Stimulated activated CD4-positive, alpha-beta T cell treated with anti-CD3 and anti-CD28 coated beads, Interleukin-12 subunit alpha, Interleukin-12 subunit beta, amount 100 ng/mL, for 48 hours (primary cell): ENCODE measurements at places on chromosomes 12 and 14.

DNA sequence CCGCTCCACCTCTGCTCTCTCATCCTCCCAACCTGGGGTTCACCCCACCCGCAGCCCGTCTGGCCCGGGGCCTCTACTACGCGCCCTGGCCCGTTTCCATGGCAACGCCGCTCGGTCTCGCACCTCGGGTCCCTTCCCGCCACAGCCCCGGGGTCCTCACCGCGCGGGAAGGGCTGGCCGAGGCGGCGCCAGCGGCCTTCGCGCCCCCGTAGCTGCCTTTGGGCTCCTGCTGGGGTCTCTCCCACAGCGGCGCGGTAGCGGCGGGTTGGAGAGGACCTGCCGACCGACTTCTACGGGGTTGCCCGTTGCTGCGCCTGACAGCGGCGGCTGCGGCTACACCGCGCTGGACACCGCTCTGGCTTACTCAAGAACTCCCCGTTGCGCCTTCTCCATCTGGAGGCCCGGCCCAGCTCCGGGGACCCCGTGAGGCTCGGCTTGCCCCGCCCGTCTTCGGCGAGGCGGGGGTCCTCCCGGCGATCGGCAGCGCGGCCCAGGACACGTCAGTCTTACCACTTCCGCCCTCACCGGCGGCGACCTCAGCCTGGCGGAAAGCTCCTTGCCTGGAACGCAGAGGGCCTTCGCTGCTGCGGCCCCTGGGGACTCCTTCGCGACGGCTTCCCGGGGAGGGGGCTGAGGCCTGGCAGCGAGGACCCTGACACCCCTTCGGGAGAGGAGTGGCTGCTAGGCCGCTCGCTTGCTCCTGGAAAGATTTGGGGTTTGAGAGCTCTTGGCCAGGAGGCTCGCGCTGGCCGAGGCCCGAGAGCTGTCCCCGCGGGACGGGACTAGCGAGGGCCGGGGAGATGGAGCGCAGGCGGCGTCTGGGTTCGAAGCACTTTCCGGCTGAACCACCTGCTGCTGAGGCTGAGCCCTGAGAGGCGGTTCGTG lies at the start of gene TM9SF1:
TM9SF1 (minus strand) TSS at position 256 of the 885 bp plus-strand sequence. CDS start 422 bp downstream, outside the sequence.
- peak; percentile 79 for DNase-seq

- DNase-seq, result no peak
These were observed 23.1 kb downstream of the ABCB9 start for GRCh38 chr12:122943196-122943595.

- DNase-seq, result no peak
These were observed 1.6 kb downstream of the KLHL28 start for GRCh38 chr14:44960146-44960545.

DNA sequence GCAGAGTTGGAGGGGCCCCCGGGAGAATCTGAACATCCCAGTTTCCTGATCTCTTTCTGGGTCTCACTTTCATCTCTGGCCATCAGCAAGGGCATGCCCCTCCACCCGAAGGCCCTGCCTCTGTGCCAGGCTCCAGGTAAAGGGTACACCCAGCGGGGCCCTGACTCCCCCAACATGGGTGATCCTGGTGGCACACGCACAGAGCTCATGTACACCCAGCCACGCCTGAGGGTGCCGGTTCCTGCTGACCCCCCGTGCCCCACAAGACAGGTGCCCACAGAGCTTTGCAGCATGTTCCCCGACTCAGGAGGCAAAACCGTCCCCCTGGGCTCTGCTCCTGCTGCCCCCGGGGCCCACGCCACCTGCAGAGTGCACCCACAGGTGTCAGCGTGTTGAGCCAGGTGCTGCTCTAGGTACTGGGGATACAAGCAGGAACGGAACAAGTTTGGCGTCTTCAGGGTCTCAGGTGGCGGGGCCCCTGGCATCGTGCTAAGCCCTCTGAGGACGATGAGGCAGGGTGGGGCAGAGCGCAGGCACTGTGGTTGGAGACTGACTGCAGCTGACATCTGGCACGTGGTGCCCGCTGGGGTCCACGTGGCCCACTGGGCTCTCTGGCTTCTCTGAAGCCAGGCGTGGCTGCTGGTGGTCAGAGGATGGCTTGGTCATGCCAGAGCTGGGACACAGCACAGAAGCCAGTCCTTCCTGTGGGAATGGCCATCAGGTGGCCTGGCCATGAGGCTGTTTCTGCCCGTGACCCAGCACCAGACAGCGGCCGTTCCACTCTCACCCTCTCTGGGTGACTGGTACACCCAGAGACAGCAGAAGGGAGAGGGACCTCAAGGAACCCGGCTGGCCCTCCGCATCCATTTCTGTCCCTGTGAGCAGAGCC lies 13.8 kb downstream of the BAG5 start:
- DNase-seq, result no peak

- peak; percentile 2 for DNase-seq
These were observed 1598.3 kb downstream of the AACS start for GRCh38 chr12:126663304-126664094.
